ENCODE measurements at places on chromosomes 2 and 18.
A peak's percentile ranks its signal among the peaks of the same experiment; 100 is the strongest.

DNA sequence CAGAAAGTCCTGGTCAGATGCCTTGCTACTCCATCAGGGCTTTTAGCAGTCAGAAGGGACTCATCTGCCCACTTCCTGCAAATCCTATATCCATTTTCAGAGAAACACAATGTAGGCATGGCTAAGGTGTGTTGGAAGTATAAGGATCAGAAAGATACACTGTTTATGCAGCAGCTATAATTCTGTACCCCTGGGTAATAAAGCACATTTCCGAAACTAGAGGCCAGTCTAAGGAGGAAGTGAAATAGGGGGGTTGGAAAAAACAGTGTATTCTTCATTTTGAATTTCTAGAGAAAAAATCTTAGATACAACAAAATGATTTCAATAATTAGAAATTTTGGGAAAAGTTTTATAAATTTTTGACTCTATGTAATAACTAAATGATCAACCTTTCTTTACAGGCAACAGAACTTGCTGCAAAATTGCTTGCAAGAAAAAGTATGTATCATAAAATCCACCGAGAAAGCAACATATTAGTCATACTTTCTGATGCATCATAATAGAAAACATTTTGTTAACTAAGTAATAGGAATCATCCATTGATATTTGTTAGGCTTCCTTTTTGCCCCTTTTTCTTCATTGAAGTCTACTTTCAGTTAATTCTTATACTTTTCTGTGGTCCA, 47.4 kb downstream of the FSIP2 start:
- DNase-seq, result no peak

DNA sequence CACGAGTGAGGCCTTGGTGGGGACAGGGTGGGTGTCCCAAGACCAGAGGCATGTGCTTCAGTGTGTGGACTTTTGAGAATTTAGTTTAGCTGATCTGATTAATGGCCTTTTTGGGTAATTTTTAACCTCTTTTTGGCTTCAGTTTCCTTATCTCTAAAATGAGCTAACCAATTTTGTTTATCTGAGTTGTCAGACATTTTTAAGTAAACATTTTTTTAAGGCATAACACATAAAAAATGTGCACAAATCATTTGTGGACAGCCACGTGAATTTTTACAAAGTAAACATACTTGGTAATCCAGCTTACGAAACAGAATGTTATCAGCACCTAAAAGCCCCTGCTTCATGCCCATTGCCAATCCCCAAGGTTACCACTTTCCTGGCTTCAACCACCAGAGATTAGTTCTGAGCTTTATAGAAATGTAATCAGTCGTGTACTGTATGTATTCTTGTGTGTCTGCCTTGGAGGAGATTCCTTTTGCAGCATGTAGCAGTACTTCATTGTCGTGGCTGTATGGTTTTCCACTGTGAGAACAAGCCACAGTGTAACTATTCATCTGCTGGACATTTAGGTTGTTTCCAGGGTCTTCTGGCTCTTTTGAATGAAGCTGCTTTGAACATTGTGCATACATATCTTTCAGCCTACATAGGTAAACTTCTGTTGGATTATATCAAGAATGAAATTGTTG, 8.4 kb upstream of the INO80C start:
- no peak for DNase-seq

DNA sequence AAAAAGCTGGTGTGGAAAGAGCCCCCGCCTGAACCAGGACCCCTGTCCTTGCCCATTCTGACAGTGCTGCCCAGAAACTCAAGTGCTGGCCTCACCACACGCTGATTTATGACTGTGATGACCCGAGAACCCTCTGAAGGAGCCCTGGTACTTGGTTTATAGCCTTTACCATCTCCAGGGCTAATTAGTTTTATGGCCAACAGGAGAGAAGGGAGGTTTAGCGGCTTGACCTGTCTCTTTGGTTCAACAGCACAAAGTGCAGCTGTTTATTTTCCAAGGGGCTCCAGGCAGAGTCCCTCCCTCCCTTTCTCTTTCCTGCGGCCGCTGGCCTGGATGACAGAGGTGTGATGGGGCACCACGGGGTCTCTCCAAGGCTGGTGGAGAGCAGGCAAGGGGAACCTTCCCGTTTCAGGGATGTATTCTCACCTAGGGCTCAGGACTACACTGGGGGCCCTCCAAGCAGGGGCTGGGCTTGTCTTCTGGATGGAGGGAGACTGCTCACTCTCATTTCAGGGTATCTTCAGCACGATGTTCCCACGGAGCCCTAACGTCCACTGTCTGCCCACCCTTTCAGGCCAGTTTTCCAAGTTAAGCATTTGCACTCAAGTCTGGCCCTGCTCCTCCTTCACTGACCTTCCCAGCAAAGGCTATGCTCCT, 174.2 kb upstream of the GLI2 start:
- no peak for DNase-seq

- DNase-seq, result no peak
These were observed 227.5 kb downstream of the KCNS3 start for GRCh38 chr2:18105929-18106328.

DNA sequence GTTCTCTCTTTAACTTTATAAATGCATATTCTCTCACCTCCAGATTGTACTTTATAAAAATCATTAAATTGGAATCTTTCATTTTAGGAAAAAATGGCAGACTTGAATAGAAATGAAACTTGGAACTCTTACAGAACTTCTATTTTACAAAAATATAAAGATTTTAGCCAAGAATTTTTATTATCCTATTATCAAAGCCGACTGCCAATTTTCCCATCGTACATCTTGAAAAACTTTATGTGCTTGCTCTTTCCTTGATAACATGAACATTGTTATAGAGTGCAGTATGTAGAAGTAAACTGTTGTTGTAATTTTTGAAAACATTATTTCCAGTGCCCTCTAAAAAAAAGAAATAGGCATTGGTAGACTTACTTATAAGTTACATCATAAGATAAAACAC, 475.7 kb upstream of the REG3G start:
- no peak for DNase-seq

- no peak for DNase-seq
These were observed 6.9 kb downstream of the DCTN1 start for GRCh38 chr2:74373221-74373676.

DNA sequence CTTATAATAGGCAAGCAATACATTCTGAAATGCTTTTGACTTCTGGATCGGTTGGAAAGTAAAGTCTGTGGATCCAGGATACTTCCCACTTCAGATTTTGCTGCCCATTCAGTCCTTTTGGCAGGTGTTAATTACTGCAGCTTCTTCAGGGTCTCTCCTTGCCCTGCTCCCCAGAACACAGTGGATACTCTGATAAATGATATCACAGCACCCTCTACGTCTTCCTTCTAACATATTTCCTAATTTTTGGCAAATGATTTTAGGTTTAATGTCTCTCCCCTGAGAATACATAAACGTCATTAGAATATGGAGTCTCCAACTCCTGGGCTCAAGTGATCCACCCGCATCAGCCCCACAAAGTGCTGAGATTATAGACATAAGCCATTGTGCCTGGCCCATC, 249.8 kb downstream of the NYAP2 start:
- peak; percentile 2 for DNase-seq

- DNase-seq, result no peak
These were observed 13.2 kb downstream of the CEP68 start for GRCh38 chr2:65069439-65069824.

DNA sequence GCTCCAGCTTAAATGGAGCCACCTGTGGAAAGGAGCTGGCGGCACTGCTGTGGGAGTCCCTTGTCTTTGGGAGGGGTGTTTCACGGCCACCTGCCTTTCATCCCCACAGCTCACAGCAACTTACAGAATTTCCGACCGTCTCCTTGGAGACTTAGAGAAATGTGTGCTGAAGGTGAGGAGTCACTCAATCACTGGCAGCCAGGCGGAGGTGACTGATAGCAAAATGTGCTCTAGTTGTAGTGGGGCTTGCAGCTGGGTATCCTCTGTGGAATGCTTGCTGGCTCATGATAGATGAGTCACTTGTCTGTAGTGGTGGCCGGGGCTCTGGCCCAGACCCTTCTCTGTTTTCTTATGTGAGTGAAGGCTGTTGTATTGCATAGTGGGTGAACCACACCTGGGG, 110.7 kb downstream of the SH3RF3 start:
- no peak for DNase-seq

GRCh38 chr2:229027353-229028105, 243.6 kb downstream of the PID1 start:
- no peak for DNase-seq

DNA sequence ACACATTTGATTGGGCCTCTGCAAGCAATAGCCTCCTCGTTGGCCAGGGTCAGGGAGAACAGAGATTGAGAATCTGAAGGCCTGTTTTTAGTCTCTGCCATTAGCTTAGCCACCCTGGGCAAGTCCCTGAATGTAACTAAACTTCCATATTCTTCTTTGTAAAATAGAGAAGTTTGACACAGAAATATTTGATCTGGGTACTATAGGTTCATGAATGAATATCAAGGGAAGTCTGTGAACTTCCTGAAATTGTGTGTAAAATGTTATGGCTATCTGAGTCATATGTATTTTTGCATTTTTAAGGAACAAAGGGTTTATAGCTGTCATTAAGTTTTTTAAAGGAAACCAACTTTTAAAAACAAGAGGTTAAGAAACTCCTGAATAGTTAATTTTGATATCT, 23.2 kb downstream of the RND3 start:
- DNase-seq, result no peak

DNA sequence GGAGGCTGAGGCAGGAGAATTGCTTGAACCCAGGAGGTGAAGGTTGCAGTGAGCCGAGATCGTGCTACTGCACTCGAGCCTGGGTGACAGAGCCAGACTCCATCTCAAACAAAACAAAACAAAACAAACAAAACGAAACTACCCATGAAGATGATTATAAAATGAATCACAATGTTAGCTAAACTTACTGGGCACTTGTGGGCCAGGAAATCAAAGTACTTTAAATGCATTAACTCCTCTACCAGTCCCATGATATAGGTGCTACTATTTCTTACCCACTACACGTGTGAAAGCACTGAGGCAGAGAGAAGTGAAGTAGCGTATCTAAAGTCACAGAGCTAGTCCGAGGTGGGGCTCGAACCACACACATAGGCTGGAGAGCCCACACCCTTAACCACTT, 53.6 kb downstream of the POLE4 start:
- no peak for DNase-seq

DNA sequence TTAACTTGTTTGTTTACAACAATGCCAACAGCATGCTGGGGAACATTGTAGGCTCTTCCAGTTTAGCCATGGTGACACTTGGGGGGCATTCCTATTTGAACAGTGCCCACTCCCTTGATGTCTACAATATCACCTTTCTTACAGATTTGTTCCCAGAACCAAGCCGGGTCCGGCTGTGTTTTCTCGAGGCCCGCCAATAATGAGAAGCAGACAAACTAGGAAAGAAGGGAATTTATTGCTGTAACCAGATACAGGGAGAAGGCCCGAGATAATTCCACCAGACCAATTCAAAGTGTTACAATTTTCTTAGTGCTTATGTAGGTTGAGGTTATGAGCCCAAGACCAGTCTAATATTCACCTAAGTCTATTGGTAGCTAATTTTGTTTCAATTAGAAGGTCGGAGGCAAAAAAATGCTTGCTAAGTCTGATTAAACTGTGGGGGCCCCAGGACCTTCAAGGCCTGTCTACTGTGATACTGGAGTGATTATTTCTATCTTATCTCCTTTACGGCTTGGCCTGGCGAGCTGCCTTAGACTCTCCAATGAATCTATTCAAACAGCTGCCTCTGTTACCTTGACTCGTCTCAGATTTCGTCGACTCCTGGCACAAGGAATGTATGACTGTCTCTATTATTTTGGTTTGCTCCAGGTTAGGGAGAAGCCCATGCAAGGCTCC, 59.1 kb upstream of the PSME4 start:
- DNase-seq, result peak; percentile 76

DNA sequence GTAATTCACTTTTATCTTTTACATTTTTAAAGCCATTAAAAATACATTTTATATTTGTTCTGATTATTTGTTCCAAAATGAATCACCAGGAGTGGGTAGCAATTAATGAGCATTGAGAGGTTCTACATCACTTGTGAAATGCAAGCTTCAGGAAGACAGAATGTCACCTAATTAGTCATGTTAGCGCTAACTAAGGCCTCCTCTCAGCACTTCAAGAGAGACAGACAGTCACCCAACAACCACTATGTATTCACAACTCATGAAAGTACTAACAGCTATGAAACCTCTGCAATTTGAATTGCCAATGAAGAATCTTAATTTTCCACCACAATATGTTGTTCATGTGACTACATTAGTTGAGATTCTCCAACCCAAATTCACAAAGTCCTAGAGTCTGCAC, 611.0 kb downstream of the KCNJ3 start:
- no peak for DNase-seq

DNA sequence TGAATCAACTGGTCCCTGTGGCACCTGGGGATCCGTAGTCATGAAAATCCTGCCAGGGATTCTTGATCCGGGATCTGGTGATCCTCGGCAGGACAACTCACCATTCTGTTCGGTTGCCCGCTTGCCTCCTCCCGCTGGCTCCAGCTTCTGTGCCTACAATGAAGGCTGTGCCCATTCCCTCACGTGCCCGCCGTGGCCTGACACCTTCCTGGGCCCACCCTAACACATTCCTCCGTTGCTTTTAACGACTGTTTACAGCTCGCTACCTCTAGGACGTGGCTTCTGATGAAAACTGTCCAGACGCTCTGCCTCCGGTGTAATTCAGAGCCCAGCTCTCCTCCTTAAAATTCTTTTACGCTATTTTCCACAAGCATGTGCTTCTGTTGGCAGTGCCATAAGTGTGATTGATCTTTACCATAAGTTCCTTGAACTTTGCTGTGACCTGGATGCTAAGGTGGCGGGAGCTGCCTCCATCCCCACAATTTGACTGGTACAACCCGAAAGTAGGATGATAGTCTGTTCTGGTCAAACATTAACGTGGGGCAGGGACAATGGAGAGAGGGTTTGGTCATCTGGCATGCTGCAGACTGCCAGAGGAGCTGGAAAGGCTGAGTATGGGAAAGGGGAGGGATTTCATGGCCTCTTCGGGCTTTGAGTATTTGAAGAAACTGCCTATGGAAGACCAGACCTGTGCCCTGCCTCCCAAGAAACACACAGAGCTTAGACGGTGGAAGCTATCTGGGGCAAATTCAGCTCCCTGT, 206.8 kb upstream of the TNP1 start:
- no peak for DNase-seq

DNA sequence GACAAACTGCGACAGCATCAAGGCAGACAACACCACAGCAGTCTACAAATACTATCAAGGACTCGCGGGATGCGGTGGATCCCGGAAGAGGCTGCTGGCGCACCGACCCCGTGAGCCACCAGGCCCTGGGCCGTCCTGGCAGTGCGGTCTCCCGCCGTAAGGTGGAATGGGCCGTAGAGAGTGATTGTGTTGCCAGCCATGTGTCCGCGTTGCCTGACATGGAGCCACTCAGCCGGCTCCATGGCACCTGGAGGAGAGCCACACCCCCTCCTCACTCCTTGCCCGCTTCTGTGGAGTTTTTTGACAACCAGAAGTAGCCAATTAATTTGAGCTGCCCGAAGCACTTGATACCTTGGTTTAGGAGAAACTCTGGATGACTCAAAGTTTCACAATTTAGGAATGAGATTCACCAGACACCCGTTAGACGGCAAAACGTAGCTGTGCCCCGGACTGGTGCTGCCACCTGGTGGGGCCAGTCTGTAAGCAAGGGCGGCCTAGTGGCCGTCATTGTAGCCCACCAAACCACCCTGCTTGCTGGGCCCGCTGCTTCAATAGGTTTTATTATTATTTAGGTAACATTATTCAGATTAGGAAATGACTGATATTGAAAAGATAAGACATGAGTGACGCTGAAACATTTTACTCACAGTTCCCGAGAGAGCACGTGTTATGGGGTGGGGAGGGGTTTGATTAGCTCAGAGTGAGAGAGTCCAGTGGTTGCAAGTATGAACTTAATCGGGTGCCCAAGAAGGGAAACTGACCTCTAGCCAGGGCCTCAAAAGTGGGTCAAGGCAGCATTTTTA, 10.2 kb upstream of the IMP4 start:
- peak; percentile 63 for DNase-seq

- DNase-seq, result no peak
These were observed 376 bp downstream of the NDUFA10 start for GRCh38 chr2:240024766-240025165.

Data from NCI-H524 (cell line).